ENCODE measurements at places on chromosomes 13 and 19.
A peak's percentile ranks its signal among the peaks of the same experiment; 100 is the strongest.

DNA sequence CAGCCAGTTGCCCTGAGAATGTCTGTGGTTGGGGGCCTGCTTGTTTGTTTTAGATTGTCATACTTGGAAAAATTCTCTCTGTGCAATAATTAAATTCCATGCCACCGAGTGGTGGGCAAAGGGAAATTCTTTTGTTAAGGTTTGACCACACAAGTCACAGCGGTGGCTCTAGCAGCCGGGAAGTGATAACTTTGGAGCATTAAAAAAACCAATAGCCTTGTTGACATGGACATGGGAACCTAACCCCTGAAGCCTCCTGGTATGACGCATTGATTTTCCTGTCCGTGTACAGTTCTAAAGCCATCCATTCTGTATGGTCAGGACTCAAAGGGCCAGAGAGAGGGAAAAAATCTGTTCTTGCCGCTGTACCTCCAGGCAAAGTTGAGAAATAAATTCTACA is 384.9 kb upstream of the ZNF507 start:
- no peak for DNase-seq

- DNase-seq, result no peak
Observed at GRCh38 chr19:12727745-12728433, 4.2 kb upstream of the TNPO2 start.

DNA sequence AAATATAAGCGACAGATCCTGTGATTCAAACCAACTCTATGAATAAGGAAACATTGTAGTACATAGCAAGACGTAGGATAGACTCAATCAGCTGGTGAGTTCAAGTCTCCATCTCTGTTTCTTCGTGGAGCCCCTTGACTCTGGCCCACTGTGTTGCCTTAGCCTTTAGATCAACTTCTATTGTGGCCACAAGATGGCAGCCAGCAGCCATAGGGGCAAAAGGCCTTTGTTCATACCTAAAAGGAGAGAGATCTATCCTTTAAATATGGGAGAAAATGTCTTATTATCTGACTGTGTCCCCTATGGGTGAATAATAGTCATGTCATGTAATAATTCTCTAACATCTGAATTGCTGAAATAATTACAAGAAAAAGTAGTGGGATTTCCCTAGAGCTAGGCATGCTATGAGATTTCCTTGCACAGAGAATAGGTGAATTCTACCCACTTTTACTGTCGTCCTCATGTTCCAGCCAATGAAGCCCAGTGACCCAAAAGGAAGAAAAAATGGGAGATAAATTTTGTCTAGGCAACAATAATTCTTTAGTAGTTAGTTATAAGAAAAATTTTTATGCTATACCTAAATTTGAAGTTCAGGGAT is 129.4 kb downstream of the PCDH20 start:
- no peak for DNase-seq

DNA sequence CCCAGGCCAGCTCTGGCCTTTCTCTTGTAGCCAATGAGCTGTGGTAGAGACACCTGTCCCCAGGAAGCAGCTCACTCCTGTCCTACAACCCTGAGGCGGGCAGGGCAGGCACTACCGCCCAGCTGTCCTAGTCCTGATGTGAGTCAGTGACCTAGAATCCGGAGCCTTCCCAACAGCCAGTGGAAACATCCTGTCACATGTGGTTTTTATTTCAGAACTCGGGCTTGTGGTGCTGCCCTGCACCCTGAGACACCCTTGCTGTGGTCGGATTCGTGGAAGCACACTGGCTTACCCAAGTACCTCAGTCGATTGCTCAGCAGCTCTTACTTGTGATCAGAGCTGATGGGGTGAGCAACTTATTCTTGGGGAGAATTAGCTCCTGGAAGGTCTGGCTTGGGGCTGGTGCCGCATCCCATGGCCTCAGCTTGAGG is 83.6 kb upstream of the ARHGEF7 start:
- no peak for DNase-seq

DNA sequence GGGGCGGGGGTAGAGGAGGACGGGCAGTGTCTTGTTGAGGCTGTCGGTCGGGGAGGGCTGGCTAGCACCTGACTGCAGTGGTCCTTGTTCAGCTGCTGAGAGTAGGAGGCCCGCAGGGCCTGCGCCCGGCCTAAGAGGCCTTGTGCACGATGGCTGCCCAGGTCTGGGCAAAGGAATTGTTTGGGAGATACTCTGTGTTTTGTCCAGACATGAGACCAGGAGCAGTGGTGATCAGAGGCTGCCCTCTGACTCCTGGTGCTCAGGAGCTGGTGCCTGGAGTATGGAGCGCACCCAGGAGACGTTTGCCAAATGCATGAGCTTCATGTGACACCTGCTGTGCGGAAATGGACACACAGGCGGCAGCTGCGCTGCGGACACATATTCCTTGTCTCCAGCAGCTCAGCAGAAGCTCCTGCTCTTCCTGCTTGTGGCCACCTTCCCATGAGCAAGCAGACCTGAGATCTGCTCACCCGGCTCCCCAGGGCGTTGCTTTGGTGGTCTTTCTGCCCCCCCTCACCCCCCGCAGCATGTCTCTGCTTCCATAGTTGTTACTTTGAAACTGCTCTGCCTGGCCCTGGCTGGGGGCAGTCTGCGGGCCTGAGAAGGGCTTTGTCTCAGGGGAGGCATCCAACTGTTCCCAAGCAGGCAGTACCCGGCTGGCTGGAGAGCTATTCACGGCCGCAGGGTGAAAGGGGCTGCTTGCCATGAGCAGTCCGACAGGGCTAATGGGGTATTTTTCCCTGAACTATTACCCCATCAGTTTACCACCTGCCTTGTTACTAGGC is 163.9 kb downstream of the TEX29 start:
- no peak for DNase-seq

DNA sequence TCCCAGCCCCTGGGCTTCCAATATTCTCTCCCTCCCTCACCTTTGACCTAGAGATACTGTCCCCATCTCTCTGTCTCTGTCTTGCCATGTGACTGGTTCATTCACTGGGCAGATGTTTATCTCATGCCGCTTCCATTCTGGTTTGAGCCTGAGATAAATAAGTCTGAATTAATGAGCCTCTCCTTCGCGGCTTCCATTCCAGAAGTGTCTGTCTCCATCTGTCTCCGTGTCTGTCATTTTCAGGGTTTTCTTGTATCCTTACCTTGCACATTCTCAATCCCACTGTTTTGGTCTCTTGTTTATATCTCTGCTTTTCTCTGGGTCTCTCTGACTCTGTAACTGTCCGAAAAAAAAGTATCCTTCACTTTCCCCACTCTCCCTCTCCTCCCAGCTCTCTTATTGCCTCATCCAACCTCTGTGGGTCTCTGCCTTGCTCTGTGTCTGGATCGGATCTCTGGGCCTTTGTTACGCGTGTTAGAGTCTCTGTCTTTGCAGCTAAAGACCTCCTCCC is 4.3 kb downstream of the SPHK2 start:
- peak; percentile 45 for DNase-seq

- DNase-seq, result no peak
Observed at GRCh38 chr13:114234266-114234644, 442 bp upstream of the CDC16 start.

- DNase-seq, result no peak
Observed at GRCh38 chr13:33323801-33324510, 38.4 kb upstream of the STARD13 start.

DNA sequence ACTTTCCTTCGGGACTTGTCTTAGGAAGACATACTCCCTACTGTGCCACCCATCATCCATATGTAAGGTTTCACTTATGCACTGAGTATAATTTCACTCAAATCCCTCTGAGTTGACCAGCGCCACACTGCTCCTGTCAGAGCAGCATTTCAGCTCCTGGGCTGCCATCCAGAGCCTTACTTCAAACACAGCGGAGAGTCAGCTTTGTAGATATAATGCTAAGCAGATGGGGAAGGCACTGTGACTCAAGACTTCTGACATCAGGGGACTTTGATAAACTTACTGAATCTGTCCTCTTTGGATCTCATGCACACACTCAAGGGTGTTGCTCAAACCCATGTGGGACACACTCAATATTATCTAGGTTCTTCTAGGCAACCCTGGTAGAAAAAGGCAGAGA is 34.9 kb downstream of the DOCK9 start:
- DNase-seq, result no peak

DNA sequence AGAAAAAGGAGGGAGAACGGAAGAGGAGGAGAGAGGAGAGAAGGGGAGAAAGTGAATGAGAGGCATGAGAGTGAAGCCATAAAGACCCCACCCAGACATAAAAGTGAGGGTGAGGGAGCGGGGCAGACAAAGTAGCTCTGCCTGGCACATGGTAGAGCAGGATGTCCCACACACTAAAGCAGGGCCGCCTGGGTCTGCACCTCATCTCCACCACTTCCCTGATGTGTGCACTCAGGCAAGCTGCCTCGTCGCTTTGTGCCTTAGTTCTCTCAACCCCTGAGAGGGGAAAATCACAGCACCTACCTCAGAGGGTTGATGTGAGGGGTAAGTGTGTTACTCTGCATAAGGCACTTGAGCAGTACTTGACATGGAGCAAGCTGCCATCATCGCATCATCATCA is 488.1 kb downstream of the COG6 start:
- DNase-seq, result no peak

- DNase-seq, result no peak
Observed at GRCh38 chr19:14686411-14686810, 3.4 kb upstream of the ZNF333 start.

GRCh38 chr19:42051166-42052115 is 18.6 kb downstream of the GRIK5 start:
- no peak for DNase-seq

DNA sequence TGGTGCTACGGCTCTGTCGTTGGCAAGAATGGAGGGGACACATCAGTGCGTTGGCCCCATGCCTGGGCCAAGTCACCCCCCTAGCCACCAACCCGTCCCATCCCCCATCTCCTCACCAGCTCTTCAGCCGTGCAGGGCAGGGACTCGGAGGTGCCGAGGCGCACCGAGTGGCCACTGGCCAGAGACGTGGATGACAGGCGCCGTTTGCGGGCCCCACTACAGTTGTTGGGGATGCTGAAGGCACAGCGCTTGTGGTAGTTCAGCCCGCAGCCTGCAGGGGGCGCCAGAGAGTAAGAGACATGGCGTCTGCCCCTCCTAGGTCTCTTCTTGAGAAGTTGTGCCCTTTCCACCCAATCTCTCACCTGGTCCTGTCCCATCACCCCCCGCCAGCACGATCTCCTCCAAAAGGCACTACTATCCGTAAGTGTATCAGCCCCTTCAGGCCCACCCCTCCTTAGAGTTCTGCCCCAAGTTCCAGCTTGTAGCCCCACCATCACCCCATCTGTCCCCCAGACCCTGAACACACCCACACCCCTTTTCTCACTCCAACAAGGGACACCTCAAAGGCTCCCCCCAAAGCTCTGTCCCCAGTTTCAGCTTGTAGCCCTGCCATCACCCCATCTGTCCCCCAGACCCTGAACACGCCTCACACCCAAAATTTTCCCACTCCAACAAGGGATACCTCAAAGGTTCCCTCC is 12.4 kb downstream of the PRKD2 start:
- DNase-seq, result peak; percentile 85

DNA sequence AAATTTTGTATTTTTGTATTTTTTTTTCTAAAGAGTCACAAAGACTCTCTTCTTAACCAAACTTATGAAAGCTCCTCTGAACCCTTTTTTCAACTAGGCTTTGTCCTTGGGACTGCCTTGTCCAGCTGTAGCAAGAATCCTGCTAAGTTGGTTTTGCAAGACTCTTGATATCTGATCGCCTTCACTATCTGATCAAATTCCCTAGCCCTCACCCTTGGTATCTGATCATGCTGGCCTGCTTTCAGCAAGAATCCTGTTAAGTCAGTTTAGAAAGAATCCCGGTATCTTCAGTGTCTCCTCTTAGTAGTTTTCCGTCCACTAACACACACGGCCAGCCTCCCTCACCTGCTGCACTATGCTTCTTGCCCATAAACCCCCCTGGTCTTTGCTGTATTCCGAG is 1.9 kb upstream of the SIGLEC5 start:
- DNase-seq, result no peak

DNA sequence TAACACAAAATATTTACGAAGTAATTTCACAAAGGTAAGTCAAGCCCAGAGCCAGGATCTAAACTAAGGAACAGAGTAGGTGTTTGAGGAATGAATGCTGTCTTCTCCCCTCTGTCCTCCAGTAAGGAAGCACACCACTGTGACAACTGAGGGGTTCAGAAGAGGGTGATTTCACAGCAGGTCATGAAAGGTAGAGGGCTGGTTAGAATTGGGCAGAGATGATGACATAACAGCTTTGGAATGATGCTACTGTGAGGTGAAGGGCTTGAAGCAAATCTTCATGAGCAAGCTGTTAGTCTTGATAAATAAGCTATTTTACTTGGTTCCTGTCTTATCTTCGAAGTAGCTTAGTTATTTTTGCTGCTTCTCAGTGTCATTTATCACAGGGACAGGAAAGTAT is 498.6 kb downstream of the FGF9 start:
- no peak for DNase-seq

- DNase-seq, result no peak
Observed at GRCh38 chr19:33204136-33204973, 10.2 kb downstream of the LRP3 start.

DNA sequence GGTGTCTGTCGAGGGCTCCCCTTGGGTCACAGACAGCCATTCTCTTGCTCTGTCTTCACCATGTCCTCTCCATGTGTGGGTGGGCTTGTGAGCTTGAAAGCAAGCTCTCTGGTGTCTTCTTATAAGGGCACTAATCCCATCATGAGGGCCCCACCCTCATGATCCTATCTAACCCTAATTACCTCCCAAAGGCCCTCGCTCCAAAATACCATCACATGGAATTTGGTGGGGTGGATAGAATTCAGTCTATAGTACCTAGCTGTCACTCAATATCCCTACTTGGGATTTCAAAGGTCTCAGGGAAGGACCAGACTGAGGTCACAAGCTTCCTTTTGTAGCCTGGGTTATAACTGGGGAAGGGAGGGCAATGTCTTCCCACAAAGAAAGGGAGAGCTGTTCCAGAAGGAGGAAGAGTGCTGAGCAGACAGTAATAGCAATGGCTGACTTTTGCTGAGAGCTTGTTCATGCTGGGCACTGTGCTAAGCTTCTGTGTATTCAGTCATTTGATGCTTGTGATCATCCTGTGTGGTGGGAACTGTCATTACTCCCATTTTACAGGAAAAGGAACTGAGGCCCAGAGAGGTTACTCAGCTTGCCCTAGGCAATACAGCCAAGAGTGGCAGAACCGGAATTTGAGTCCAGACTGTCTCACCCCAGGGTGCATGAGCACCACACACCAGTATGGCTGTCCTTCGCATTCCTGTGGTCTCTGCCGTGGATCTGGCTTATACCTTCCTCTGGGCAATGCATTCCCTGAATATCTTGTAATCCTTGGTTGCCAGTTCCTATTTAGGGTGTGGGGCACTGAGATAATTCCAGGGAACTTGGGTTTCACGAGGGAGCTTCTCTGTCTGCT is 8.2 kb downstream of the FXYD5 start:
- DNase-seq, result no peak

GRCh38 chr19:46383846-46384245 is 29.5 kb downstream of the CCDC8 start:
- peak; percentile 23 for DNase-seq

- DNase-seq, result peak; percentile 84
Observed at GRCh38 chr13:111344471-111345191, 24.2 kb downstream of the TEX29 start.

DNA sequence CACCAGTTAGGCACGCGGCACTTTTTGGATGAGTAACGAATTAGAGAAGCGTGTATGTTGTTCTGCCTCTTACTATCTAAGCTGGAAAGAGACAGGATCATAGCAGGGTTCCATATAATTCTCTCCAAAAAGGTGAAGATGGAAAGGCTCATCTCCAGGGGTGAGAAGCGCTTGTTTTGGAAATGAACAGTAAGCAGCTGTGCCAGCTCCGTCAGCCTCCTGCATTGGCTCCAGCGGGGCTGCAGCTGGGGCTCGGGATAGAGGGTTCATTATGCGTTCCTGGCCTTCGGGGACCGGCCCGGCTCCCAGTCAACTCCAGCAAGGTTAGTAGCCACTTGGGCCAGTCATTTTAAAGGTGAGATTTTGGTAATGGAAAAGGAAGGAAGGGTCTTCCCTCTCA is 155.5 kb downstream of the COL4A1 start:
- peak; percentile 22 for DNase-seq

- DNase-seq, result no peak
Observed at GRCh38 chr19:43908659-43909058, 26.4 kb downstream of the ZNF45 start.

Data from ecto neural progenitor cell (in vitro differentiated cells).